ENCODE measurements at places on chromosomes 1 and 21. TPM values are rescaled to one million over a fixed set of nuclear protein-coding genes. Genes with fewer than 3 reads are reported as not detected.

DNA sequence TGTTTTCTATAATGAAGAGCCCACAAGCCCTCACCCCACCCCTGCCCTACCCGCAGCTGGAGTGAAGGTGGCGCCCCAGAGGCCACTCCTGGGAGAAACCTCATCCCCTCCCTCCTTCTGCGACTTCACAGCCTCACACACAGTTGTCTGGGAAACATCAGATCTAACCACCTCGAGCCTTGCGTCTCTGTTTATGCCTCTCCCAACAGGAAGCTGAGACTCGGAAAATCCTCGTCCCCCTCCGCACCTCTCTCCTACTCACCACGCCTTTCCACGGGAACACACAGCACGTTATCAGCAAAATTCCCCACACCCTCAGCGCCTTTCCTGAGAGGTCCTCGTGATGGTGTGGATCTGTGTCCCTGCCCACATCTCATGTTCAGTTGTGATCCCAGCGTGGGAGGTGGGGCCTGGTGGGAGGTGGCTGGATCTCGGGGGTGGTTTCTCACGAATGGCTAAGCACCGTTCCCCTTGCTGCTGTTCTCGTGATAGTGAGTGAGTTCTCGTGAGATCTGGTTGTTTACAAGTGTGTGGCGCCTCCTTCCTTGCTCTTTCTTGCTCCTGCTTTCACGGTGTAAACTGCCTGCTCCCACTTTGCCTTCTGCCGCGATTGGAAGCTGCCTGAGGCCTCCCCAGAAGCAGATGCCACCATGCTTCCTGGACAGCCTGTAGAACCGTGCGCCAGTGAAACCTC, 190.6 kb downstream of the KIF26B start:
- DNase-seq, result no peak

DNA sequence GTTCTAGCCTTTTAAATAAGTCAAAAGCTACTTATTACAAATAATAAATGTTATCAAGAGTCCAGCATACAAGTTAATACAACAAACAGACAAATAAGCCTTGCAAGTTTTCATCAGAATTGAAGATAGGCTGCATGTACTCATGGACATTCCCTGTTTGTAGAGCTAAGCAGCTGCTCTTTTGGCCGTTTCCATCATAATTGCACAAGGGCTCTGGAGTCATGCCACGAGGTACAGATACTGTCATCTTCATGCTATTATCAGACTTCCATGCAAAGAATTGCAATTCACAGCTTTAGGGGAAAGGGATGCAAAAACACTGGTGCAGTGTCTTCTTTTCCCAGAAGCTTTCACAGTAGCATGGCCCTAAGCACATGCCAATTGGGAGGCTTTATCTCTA, 52.8 kb upstream of the TBX15 start:
- peak; percentile 69 for DNase-seq

GRCh38 chr21:35164971-35165483, 115.9 kb upstream of the RUNX1 start:
- no peak for DNase-seq

DNA sequence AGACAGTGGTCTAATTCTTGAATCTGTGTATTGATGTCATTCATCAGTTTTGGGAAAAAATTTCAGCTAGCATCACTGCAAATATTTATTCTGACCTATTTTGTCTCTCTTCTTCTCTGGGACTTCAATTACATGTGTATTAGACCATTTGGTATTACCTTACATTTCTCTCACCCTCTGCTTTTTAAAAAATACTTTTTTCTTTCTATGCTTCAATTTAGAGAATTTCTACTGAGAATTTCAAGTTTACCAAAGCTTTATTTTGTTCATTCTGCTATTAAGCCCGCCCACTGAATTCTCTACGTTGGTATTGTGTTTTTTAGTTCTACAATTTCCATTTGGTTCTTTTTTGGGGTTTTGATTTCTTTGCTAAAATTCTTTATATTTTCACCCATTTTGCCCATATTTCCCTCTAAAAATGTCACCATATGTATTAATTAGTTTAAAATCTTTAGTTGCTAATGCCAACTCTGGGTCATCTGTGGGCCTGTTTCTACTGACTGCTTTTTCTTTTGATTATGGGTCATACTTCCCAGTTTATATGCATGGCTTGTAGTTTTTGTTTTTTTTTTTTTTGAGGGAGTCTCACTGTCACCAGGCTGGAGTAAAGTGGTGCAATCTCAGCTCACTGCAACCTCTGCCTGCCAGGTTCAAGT, 212.0 kb downstream of the DYRK1A start:
- no peak for DNase-seq

- no peak for DNase-seq
Observed at GRCh38 chr1:201468844-201469644, at the start of gene PHLDA3. TSS of gene PHLDA3 (minus strand) at chr1:201469188. CDS start at chr1:201468786, 402 bp downstream.

GRCh38 chr1:106268070-106268469, 788.4 kb upstream of the PRMT6 start:
- no peak for DNase-seq

DNA sequence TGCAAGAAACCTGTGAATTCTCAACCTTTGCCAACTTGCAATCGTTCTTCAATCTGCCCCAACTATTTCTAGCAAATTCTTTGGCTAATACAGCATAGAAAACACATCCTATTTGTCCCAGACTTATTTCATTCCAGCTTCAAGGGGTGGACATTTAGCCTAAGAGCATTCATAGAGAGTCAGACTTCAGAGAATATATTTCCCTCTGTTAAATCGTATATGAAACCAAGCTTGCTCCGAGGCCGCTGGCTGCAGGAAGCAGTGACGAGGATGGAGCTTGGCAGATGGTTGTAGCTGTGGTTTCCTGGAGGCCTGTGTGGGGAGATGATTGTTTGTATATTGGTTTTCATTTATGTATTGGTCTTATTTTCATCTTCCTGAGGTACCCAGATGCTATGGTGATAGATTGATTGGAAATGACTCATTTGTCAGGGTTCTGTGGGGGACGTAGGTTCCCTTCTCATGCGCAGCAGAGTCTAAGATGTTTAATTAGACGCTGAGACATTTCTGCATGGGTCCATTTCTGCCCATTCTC, 26.1 kb downstream of the MAN1C1 start:
- DNase-seq, result peak; percentile 59

DNA sequence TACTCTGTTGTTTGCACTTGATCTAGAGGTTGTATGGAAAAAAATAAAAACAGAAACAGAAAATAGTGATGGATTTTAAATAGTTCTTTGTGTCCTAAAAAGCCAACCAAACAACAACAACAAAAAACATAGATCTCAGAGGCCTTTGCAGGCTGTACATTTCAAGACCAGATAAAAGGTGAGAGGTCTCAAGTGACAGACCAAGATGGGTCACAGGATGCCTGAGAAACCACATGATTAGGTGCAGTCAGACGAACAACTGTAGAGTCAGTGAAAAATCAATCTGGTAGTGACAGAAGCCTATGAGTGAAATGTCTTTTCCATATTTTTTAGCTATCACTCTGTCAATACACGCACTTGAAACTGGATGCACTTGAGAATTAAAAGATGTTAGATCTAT, 193.5 kb upstream of the SAMSN1 start:
- no peak for DNase-seq

DNA sequence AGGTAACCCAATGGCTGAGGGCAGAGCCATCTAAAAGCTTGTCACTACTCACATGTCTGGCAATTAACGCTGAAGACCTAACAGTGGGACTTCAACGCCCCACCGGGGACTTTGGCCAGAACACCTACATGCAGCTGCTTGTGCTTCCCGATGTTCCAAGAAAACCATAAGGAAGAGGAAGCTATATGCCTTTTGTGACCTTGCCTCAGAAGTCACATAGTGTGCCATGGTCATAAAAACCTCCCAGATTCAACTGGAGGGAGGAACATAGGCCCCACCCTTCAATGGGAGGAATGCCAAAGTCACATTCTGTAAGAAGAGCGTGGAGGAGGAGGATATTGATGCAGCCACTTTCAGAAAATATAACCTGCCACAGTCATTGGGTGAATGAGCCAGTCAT, 147.8 kb upstream of the MAGI3 start:
- DNase-seq, result no peak

DNA sequence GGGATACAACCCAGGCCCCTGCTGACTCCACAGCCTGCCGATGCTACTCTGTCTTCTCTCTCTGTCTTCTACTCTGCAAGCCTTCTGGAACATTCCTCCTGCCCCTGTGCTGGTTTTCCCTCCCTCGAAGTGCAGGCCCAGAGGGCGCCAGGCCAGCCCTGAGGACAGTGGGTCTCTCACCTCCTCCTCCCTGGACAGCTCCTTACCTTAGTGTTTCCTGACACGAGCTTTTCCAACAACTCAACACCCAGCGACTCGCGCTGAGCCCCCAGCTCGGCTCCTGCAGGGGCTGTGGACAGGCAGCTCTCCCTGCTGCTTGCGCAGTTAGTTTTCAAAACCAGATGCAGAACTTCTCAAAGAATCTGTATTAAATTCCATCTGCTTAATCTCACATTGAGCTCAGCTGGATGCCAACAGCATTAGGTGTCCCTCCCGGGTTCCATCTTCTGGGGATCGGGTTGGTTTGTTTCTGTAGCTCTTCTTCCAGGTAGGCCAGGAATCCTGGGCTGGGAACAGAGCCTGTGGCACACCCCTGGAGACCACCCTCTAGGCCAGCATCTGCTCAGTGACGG, 54.2 kb downstream of the PTPRU start:
- no peak for DNase-seq

GRCh38 chr1:174702011-174702410, 254.2 kb downstream of the GPR52 start:
- no peak for DNase-seq

DNA sequence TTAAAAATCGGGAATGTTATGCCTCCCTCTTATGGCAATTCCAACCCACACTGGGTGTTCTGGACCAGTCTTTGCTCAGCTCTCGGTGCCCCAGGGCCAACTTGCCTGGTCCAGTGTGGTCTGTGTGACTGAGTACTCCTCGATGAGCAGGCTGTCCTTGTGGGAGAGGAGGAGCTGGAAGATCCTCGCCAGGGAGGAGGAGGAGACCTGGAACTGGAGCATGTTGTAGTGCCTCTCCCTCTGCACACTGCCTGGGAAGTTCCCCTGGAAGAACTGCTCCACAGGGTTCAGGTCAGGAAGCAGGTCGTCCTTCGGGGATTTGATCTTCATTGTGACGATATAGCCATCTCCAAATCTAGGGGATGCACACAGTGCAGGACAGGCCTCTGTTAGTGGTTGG, 88.5 kb upstream of the GCLM start:
- DNase-seq, result no peak

GRCh38 chr1:167964646-167965045, 27.8 kb upstream of the MPC2 start:
- no peak for DNase-seq

METTL18 gene
- 7.0 TPM for polyA plus RNA-seq

CFAP141 gene
- not detected for polyA plus RNA-seq

RGS18 gene
- polyA plus RNA-seq, result 0.95 TPM

RIPPLY3 gene
- polyA plus RNA-seq, result 0.11 TPM

AMIGO1 gene
- 12.9 TPM for polyA plus RNA-seq

GPX7 gene
- polyA plus RNA-seq, result 150 TPM
